Left hindlimb (tissue), 1 donor: ENCODE measurements at places on chromosomes 16 and 17.

- DNase-seq, result no peak
These were observed 6.0 kb downstream of the STAC2 start for GRCh38 chr17:39219647-39220154.

DNA sequence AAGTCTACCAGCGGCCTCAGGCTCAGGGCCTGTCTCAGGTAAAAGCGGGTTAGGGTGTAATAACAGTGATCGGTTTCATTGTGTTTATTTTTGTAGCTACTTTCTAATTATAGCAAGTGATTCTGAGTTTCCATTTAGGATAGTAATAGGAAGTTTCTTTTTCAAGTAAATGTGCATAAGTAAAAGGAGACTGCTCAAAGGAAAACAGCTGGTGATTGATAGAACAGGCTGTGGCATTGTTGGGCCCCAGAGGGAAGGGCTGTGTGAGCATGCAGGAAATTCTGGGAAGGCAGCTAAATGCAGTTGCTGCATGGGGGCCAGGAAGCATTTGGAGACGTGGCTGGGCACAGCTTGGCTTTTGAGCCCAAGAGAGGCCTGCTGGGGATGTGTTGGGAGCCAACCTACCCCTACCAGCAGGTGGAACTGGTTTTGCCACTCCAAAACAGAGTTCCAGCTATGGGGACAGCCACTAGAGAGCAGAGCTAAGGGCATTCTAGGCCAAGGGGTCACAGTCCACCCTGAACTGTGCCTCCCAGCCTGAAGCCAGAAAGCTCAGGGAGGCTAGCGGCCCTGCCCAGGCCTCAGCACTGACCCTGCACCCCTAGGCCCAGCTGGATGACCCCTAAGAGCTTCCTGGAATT, 12.6 kb downstream of the SNX20 start:
- DNase-seq, result peak; percentile 52

- no peak for DNase-seq
These were observed 87.2 kb upstream of the CACNG5 start for GRCh38 chr17:66747578-66748275.

DNA sequence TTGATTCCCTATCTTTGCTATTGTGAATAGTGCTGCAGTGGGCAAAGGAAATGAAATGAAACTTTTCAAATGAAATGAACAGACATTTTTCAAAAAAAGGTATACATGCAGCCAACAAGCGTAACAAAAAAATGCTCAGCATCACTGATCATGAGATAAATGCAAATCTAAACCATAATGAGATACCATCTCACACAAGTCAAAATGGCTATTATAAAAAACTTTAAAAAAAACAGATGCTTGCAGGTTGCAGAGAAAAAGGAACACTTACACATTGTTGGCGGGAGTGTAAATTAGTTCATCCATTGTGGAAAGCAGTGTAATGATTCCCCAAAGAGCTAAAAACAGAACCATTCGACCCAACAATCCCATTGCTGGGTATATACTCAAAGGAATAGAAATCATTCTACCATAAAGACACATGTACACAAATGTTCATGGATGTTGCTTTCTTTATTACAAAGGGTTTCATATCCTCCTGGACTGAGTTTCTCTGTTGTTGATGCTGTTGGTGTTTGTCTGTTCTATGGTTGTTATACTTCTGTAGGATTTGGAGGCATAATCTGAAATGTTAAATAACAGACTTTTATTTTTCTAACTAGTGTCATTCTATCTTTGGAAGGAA, 99.3 kb upstream of the SOX9 start:
- no peak for DNase-seq

GRCh38 chr17:47693731-47694580, at the start of gene TBKBP1:
TSS of gene TBKBP1 (plus strand) at chr17:47694161. CDS start at chr17:47696113, 1,952 bp downstream.
- peak; percentile 92 for DNase-seq

- no peak for DNase-seq
These were observed 41.4 kb downstream of the TEX2 start for GRCh38 chr17:64221679-64222078.

DNA sequence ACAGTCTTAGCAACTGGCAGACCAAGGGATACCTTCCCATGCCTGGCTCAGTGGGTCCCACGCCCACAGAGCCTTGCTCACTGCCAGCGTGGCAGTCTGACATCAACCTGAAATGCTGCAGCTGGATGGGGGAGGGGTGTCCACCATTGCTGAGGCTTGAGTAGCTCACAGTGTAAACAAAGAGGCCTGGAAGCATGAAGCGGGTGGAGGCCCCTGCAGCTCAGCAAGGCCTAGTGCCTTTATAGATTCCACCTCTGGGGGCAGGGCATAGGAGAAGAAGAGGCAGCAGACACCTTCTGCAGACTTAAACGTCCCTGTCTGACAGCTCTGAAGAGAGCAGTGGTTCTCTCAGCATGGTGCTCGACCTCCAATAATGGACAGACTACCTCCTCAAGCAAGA, 263.2 kb downstream of the KIF2B start:
- DNase-seq, result no peak
